ENCODE measurements at places on chromosomes 4 and X.
A peak's percentile ranks its signal among the peaks of the same experiment; 100 is the strongest.

DNA sequence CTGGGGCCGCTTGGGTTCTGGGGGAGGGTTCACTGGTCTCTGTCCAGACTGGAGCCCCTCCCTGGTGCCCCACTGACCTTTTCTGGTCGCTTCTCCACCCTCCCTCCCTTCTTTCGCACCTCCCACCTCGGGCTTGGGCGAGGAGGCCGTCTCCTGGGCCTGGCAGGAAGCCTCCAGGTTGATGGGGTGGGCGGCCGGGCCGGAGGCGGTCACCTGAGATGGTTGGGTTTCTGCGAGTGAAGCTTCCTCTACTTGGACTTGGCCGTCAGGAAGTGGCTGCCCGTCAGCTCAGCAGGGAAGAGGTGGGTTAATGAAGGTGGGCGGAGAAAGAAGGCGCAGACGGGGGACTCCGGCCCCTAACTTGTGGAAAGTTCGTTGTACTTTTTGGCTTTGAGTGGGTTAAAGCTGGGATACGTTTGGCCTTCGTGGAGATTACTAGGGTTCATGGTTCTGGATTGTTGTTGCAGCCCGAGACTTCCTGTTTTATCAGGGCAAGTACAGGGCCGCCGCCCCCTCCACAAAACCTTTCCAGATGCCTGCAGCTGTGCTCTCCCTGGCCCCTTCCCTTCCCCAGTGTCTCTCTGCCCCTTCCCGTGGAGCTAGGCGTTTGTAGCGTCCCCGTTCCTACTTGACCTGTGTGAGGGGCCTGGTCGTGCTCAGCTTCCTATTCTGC lies 1.2 kb downstream of the AKAP17A start:
- DNase-seq: peak; percentile 63

- no peak for DNase-seq
Measured at GRCh38 chr4:16642897-16643296, 255.5 kb downstream of the LDB2 start.

DNA sequence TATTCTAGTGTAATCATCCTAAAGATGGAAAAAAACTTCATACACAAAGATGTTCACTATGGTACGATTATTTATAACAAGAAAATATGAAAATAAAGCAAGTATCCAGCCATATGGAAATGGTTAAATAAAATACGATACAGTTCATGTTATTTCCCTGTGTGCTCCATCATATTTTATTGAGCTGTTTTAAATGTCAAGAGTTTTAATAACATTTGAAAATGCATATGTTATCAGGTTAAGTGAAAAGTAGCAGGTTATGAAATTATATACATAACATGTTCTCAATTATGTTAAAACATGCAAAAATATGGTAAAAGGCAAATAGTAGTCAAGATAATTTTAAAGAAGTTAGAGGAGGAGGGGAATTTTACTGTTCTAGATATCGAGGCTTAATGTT lies 192.0 kb downstream of the HNRNPD start:
- no peak for DNase-seq

- no peak for DNase-seq
Measured at GRCh38 chr4:112377594-112378242, 80.5 kb downstream of the ALPK1 start.

DNA sequence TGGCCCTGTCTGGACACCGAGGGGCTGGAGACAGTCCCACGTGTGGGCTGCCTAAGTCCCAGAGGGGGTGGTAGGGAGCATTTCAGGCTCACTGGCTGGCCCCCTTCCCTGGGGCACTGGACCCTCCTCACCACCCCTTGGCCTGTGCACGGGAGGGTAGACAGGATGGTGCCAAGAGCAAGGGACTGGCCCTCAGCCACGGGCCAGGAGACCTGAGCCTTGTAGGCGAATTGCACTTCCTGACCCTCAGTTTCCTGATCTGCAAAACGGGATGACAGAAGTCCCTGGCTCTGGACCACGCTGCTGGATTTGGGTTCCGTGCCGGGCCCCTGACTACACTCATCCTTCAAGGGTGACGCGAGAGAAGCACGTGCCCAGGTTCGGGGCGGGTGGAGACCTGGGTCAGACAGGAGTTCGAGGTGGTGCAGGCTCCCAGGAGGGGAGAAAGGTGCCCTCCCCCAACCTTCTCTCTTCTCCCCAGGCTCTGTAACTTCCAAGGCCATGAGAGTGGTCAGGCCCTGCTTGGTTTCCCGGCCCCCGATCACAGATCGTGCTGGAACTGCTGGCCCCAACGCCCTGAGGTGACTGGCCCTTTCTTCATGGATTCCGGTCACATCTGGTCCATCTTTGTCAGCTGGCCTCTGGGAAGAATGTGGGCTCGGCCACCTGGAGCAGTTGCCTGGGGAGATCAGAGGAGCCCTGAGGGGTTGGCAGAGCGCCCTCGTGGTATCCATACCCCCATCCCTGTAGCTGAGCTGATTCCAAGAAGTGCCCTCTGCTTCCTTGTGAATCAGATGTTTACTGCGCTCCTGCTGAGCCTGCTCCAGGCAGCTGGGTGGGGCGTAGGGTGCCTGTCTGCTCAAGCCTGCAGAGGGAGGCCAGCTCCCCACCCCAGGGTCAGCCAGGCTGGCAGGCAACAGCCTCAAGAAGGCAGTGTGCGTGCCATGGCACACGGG lies 3.3 kb downstream of the SH3BP2 start:
- DNase-seq: peak; percentile 59

- DNase-seq: no peak
Measured at GRCh38 chr4:86934147-86934770, 552 bp upstream of the AFF1 start.

DNA sequence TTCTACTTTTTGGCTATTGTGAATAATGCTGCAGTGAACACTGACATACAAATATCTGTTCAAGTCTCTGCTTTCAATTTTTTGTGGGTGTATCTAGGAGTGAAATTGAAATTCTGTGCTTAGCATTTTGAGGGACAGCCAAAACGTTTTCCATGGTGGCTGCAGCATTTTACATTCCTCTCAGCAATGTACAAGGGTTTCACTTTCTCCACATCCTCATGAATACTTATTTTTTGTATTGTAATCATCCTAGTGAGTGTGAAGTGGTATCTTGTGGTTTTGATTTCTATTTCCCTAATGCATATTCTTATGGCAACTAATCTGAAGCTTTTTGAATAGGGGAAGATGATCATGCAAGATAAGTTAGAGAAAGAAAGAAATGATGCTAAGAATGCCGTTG lies 40.3 kb downstream of the HSPA4L start:
- DNase-seq: no peak

GRCh38 chr4:173056710-173057109 lies 111.9 kb upstream of the GALNT7 start:
- no peak for DNase-seq

- DNase-seq: no peak
Measured at GRCh38 chr4:140168474-140168873, 14.5 kb upstream of the MAML3 start.

DNA sequence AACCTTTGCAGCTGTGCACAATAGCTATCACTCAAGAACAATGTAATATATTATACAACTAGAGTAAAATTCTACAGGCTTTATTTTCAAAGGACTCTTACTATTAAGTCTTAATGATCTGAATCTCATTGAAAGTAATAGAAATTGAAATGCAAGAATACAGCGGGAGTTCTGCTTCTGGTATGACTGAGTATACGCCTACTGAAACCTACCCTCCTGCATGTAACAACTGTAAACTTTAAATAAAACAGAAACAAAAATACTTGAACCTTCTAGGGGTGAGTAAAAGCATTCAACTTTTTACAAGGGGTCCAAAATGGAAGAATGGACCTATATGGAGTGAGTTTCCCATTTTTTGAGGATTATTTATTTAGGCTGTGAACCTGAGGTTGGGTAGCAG lies 13.5 kb downstream of the DCHS2 start:
- no peak for DNase-seq

GRCh38 chr4:61299316-61299715 lies 99.2 kb downstream of the ADGRL3 start:
- no peak for DNase-seq

GRCh38 chr4:23355258-23355657 lies 534.6 kb downstream of the PPARGC1A start:
- DNase-seq: no peak

All from GM03348 (cell line).